ENCODE measurements at places on chromosomes 11 and 22.

DNA sequence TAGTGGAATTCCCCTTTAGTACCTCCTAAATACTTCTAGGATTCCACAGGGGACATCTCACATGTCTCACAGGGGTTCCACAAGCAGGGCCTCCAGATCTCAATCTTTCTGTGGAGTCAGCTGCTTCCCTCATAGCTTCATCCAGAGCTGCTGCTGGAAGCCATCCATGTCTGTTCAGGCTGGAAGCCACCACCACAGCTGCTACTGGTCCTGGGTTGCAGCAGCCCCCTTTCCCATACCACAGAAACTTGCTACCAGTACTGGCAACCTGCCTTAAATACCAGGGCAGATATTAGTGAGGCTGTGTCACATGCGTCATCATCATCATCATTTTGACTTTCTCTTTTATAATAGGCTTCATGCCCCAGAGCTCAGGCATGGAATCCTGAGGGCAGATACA lies 242.7 kb upstream of the NCAM1 start:
- no peak for DNase-seq

DNA sequence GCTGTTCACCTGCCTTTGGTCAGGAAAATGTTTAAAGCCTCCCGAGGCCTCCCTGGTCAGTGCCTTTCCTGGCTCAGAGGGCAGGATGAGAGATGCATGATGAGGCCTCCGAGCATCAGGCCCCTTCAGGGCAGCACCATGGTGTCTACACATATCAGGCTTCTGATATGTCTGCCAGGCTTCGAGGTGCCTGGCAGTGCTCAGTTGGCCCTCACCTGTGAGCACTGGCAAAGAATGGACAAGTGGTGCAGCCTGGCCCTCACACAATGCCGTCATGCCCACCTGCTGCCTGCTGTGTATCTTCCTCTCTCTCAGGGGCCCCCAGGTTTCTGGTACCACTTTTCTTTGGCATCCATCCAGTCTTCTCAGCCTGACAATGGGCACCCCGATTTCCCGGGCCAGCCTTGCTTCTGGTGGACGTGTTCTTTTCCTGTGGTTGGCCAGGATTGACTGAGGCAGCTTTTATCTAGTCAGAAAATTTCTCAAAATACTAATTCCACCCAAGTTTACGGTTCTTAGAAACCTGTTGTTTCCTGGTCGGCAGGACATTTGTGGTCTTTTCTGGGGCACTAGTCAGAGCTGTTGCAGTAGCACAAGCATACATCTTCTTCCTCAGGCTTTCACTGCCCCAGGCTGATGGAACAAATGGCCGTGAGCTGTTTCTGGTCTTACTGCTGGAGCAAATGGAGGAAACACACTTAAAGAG lies 76.8 kb upstream of the SUSD2 start:
- DNase-seq, result no peak

- no peak for DNase-seq
Measured at GRCh38 chr11:44404736-44405395, 94.9 kb upstream of the ALX4 start.

DNA sequence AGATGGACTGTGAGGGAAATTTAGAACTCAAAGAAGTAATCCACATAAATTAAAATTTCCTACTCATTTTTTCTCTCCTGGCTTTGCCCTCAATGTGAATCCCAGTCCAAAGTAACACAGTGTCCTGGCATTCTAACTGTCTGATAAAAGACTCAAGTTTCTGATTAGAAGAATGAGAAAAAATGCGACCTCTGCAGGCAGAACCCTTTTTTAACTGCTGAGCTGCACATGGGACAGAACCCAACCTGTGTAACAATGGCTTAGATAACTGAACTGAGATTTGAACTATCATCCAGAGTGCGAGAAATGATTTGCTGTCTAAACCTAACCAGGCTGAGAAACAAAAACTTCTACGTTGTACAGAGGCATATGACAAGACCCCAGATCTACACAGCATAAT lies 385.6 kb upstream of the LRRC4C start:
- DNase-seq, result no peak

Data from T-helper 2 cell (primary cell).